Stimulated activated CD4-positive, alpha-beta T cell treated with anti-CD3 and anti-CD28 coated beads, Interleukin-4, amount 100 ng/mL, for 48 hours (primary cell): ENCODE measurements at places on chromosomes 12 and 14.

DNA sequence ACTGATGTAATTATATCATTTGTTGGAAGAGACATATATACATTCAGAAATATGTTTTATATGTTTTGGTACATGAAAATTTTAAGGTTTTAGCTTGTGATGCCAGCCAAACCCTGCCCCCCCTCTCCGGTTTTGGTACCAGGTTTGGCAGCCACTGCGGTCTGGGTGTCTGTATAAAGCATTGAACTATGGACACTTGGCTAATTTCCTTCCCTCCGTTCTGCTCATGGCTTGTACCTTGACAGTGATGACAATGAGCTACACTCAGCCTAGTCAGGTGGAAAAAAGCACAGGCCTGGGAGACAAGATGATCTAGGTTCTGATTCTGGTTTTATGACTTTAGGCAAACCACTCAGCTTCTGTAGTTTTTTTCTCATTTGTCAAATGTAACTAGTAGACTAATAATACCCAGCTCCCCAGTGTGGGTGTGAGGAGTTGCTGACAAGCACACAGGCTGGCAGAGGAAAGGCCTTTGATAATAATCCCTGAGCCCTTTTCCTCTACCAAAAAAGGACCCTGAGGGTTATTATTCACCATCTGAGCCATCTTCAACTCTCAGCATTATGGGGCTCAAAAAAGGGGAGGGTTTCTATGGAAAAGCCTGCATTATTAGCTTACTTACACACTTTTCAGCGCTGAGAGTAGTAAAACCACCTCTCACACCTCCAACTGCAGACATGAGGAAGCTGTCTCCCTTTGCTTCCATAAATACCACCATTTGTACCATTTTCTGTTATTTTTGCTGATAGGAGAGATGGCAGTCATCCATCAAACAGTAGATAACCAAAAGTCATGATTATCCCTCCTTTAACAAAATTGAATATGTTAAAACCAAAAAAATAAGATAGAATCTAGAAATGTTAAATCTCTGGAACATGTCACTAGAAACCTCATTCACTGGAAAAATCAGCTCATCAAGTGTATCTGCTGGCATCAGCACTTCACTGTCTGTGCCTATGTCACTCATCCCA, 76.3 kb upstream of the PSMC1 start:
- no peak for DNase-seq

- DNase-seq: no peak
These were observed 1.2 kb upstream of the SLC6A12 start for GRCh38 chr12:215116-215515.

DNA sequence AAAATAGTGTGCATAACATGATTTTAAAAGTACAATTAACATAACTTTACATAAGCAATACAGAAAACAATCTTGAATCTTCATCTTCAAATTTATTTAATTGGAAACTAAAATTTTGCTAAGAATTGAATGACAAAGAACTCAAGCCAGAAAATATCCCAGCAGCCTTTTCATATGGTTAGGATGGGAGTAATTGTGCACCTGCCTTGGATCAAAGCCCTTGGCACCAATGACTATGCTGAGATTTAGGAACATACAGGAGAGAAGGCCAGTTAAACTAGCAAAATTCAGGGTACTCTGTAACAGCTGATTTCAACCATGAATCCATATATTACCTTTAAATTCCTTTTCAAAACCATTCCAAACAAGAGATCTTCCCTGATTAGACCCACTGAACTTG, 5.8 kb downstream of the KERA start:
- DNase-seq: no peak

DNA sequence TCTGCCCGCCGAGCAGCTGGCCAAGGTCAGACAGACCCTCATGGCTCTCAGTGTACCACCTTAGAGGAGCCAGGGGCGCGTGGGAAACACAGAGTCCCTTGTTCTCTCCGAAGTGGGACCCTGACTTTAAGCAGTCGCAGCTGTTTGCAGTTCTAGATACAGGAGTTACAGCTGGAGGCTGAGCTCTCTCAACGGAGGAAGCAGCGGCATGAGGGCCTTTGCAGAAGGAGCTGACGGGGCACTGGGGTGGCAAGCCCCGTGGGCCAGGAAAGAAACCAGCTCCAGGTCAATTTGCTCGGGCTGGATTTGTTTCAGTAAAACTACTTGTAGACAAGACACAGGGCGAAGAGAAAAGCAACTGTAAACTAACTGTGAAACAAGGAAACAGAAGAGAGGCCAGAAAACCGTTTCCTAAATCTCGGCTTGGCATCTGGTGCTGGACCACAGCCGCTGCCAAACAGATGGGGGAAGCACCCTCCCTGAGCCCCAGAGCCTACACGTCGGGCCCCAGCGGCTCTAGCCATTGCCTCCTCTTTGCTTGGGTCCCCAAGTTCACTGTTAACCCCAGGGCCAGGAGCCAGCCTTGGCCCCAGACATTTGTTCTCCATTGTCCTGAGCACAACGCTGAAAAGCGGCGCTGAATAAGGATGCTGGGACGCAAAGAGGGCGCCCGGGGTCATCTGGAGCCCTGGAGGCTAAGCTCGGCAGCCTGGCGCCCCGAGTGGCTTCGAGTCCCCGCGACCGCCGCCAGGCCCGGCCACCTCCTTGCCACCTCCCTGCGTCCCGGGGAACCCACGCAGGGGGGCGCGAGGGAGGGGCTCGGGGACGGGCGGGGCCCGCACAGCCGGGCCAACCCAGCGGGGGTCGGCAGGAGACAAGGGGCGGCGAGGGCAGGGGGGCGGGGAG, 914 bp upstream of the PACS2 start:
- DNase-seq: no peak

DNA sequence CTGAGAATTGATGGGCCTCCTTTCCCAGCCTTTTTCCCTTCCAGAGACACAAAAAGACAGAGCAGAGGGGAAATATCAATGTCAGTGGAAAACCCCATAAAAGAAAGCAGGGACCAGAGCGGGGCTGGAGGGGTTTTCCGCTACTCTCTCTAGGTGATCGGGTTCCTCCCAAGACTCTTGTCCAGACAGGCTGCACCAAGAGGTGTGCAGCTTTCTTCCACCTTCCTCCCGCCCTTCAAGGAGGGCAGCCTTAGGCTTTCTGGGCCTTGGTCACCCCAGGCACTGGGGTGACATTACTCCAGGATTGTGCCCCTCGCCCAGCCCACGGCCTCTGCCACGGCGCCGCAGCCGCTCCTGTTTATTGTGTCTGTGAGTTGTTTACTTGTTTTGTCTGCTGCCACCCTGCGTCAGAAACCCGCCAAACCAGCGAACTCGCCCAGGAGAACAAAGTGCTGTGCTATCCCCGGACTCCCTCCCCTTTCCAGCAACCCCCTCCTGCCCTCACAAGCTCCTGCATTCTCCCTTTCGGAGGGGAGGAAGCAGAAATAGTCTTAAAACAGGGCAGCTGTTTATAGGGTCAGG, 6.7 kb upstream of the HOXC6 start:
- DNase-seq: no peak

GRCh38 chr12:122141911-122142725, 31.9 kb downstream of the IL31 start:
- DNase-seq: no peak

GRCh38 chr12:95487024-95487423, 13.1 kb downstream of the METAP2 start:
- DNase-seq: no peak

DNA sequence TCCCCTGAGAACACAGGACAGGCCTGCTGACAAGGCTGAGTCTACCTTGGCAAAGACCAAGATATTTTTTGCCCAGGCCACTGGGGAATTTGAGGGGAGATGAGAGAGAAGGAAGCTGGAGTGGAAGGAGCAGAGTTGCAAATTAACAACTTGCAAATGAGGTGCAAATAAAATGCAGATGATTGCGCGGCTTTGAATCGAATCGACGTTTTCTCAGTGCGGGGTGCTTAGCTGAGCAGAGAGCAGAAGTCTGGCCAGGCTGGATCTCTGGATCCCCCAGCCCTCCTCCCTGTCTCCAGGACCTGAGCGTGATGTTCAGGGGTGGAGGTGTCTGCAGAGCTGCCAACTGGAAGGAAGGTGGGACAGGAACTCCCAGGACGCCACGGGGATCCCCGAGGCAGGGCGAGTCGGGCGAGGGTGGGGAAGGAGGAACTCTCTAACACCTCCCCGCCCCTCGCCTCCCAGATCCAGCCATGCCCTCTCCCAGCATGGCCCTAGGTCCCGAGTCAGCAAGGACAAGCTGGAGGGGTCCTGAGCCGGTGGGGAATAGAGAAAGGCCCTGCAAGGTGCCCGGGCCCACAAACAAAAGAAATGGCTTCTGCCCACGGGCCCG, 527 bp upstream of the CARMIL3 start:
- no peak for DNase-seq

DNA sequence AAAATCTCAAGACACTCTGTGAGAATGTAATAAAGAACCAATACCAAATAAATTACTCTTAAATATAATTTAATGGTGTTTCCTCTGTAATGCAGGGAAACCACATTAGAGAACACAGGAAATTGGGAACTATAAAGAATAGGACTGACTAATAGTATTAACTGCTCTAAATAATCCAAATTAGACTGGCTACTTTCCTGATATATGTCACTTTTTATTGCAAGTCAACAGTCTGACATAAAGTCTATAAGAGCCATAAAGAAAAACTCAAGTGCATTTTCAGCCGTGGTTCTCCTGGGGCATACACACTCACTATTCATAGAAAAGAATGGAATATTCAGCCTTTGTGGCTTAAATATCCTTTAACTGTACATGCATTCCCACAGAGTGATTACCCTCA, 124.8 kb upstream of the OVCH1 start:
- DNase-seq: no peak

DNA sequence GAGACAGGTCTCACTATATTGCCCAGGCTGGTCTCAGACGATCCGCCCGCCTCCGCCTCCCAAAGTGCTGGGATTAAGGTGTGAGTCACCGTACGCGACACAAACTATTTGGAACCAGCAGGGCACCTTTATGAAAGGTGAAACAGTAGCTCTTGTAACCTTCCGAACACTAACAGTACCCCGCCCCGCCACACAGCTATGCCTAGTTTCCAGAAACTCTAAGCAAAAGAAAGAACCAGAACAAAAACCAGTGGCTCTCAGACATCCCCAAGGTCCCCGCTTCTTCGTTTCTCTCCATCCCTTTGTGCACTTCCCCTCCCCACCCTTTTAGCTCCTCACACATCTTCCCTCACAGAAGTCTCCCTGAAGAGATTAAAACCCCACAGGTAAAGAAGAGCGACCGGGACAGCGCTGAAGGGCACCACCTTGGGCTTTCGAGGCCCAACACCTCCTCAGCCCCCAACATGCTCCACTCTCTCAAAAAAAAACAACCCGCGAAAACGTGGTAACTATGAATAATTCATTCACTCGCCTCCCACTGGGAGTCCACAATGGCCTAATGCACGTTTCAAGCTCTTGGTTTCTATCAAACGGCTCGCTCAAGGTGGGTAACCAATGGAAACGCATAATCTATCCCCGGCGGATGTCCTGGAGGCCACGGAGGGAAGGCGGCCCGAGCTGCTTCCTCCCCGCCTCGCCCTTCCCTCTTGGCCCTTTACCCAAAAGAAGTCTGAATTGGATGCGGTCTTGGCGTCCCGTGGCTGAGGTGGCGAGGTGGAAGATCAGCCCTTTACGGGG, 877 bp downstream of the BAG5 start:
- peak; percentile 40 for DNase-seq

GRCh38 chr12:109513977-109514376, 36.5 kb downstream of the UBE3B start:
- no peak for DNase-seq
